Renal pelvis (tissue), 12 donors: ENCODE measurements at places on chromosomes 3 and 15. TPM values are rescaled to one million over a fixed set of nuclear protein-coding genes. Genes with fewer than 3 reads are reported as not detected.

C3orf49 gene
- 0.46 TPM for polyA plus RNA-seq

GRCh38 chr15:75114796-75115195 is 86.9 kb upstream of the C15orf39 start:
- no peak for DNase-seq

USF3 gene
- 15.8 TPM for polyA plus RNA-seq

GRCh38 chr3:87336761-87337160 is 60.4 kb upstream of the POU1F1 start:
- DNase-seq, result no peak

FANCD2OS gene
- polyA plus RNA-seq, result not detected

SCAANT1 gene
- 3.3 TPM for polyA plus RNA-seq

DNA sequence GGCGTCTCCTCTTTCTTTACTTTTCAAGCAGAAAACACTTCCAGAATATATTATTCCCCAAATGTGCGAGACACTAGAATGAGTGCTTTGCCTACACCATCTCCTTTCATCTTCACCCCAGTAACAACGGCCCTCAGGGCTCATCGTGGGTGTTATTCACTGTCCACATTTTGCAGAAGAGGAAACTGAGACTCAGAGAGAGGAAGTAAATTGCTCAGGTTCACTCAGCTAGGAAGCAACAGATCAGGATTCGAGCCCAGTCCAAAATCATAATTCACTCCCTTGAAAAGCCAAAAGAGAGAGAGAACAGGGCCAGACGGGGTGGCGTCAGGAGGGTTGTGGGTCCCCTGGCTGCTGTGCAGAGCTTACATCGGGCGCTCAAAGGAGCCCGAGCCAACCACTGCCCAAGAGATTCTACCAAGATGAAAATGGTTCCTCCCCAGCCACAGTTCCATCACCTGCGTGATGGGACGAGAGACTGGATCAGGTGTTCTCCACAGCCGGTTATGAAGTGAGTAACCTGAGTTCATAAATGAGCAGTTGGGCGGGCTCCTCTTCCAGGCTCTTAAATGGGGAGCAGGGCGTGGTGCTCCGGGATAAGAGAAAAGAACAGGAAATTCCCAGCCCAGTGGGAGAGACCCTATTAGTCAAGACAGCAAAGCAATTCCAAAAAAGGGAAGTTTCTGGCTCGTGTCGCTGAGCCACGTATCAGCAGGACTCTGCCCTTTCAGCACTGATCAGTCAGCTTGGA is 48.6 kb upstream of the FLNB start:
- DNase-seq, result no peak

GRCh38 chr3:127525373-127525772 is 65.2 kb downstream of the TPRA1 start:
- DNase-seq, result peak; percentile 29
